ENCODE measurements at places on chromosomes 6 and 20.

DNA sequence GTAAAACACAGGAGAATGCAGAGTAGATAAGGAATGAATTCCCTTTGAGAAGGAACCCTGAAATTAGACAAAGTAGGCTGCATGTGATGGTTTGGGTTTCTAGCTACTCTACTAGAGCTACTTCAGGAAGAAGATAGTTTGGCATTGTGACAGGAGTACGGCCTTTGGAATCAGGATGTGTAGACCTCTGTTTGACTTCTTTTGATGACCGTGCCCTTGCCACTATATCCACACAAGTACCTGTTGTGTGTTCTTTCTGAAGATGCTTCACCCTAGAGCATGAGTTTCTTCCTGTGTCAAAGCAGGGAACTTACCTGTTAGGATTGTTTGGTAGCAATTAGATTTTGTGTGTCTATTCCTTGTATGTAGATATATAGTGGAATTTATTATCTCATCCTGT is 41.7 kb downstream of the CD2AP start:
- DNase-seq: no peak

- peak; percentile 24 for DNase-seq
Measured at GRCh38 chr6:36724514-36725390, 27.1 kb downstream of the RAB44 start.

DNA sequence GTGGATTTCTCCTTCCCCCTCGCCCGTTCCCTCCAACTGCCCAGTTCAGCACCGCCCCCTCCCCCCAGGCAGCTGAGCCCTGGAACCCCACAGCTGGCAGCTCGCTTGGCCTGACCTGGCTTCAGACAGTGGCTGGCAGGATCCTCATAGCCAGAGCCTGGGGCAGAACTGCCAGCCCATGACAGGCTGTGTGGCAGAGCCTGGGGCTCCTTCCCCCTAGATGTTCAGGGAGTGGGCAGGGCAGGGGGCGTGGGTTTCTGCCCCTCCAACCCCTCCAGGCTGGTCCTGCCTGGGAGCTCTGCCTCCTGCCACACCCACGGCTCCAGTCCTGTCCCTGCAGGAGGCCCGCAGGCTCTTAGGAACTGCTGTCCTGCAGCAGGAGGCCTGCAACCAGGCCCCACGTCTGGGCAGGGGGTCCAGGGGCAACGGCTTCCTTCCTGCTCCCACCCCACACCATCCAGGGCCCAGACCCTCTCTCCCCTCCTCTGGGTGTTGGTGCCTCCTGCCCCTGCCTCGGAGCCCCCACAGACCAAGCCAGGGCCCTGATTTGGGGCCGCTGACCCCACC is 9.6 kb upstream of the KCNQ2 start:
- DNase-seq: no peak

DNA sequence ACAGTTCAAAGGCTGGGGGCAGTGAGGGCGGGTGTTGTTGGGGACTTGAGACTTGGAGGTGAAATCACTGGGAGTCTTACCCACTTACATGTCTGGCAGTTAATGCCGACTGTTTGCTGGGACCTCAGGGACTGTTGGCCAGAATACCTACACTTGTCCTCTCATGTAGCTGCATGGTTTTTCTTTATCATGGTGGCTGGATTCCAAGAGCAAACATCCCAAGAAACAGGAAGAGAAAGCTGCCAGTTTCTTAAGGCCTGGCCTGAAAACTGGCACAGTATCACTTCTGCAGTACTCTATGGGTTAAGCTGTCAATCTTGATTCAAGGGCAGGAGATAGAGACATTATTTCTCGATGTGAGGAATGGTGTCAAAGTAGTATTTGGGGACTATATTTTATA is 19.8 kb upstream of the C6orf62 start:
- no peak for DNase-seq

GRCh38 chr20:24597051-24597450 is 127.6 kb downstream of the SYNDIG1 start:
- no peak for DNase-seq

- DNase-seq: no peak
Measured at GRCh38 chr6:11711003-11711983, 67.3 kb downstream of the ADTRP start.

DNA sequence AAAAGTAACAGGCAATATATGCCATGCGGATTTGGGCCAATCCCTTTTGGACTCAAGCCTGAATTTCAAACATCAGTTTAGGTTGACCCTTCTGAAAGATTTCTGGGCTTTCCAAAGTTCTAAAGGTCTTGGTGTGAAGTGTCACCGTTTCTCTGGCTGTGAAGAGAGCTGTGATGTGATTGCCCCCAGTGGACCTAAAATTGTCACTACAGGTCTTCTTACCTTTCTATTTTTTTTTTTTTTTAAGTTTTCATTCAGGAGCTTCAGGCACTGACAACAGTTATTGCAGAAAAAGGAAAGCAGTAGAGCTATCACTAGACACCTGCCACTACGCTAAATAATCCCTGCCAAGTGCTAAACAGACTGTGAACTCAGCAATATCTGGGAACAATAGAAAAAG is 75.7 kb upstream of the OPRM1 start:
- no peak for DNase-seq

- DNase-seq: no peak
Measured at GRCh38 chr6:157631838-157632614, 191.0 kb upstream of the SNX9 start.

DNA sequence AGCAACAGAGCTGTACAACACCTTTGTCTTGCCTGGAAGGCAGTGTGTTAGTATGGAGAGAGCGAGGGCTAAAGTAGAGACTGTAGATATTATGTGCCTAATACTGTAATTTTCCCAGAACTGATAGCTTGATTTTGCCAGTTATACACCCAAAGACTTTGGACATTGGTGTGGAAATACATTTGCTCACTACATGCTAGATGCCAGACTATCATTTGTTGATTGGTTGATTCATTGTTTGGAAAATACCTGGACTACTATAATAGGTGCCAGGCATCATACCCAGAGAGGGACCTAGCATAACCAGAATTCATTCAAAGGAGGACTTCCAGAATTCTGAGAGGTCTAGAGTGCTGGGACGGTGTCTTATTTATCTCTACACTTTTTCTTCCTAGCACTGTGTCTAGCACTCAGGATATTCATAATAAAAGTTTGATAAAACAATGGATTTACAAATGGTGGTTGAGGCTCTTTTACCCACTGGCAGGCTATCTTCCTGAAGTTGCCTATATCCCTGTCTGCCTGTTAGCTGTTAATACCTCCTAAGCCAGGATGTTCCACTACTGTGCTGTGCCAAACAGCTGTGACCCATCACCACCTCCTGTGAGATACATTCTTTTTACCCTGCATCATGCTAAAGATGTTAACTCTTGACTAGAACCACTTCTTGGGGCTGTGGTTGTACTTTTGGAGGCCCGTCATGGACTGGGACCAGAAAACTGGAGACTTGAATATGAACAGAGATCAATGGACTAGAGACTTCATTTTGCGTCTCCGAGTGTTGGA is 72.2 kb upstream of the FUCA2 start:
- no peak for DNase-seq

- no peak for DNase-seq
Measured at GRCh38 chr6:166032366-166033200, 135.1 kb downstream of the TBXT start.

DNA sequence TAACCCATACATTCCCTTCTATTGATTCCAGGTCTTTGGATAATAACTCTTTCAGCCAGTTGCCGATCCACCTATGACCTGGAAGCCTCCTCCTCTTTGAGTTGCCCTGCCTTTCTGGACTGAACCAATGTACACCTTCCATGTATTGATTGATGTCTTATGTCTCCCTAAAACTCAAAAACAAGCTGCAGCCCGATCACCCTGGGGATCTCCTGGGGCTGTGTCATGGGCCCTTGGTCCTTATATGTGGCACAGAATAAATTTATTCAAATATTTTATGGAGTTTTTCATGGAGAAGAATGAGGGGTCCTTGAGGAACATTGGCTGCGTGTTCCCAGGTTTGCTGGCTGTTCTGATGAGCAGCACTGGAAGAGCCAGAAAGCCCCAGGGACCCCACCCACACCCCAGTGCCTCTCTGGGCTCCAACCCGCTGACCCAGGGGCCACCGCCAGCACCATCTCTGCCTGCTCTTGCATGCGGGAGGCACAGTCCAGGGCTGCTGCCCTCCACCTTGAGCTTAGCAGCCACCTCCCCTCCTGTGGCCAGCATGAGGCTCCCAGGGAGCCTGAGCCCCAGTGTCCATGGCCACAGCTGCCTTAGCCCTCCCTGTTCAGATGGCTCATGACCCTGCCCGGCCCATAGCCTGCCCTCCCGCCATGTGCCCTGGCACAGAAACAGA is 36.5 kb upstream of the CST7 start:
- no peak for DNase-seq

DNA sequence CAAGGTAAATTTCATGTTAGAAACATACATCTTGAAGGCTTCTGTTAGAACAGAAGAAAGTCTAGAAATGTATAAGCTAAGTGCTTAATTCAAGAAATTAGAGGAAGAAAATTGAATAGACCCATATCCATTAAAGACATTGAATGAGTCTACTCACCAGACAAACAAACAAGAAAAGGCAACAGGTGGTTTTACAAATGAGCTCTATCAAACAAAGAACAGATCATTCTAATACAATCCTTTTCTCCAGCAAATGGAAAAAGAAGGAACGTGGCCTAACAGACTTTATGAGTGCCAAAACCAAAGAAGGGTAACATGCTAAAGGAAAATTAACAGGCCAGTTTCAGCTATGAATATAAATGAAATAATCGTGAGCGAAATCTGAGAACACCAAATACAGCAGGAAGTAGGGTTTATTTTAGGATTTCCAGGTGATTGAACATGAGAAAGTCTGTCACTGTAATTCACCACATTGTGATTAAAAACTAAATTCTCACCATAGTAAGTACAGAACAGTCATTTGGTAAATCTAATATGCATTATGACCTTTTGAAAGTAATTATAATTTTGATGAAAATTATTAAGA is 22.6 kb downstream of the MTHFD1L start:
- DNase-seq: no peak

GRCh38 chr6:78308025-78308424 is 559.3 kb upstream of the IRAK1BP1 start:
- no peak for DNase-seq

DNA sequence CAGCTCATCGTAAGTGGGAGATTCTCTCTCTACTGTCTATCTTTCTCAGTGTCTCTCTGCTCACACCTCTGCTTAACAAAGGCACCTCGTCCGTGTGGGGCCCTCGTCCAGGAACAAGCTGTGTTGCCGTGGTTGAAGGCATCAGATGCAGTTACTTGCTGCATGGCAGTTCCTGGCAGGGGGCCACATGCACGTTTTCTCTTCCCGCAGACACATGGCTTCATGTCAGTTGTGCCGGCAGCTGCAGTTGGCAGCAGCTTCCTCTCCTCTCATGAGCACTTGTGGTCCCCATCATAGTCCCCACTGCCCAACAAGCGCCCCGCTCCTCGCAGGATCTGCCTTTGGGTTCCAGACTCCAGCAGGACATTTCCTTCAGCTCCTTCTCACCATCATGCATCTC is 7.1 kb upstream of the AFDN start:
- no peak for DNase-seq

DNA sequence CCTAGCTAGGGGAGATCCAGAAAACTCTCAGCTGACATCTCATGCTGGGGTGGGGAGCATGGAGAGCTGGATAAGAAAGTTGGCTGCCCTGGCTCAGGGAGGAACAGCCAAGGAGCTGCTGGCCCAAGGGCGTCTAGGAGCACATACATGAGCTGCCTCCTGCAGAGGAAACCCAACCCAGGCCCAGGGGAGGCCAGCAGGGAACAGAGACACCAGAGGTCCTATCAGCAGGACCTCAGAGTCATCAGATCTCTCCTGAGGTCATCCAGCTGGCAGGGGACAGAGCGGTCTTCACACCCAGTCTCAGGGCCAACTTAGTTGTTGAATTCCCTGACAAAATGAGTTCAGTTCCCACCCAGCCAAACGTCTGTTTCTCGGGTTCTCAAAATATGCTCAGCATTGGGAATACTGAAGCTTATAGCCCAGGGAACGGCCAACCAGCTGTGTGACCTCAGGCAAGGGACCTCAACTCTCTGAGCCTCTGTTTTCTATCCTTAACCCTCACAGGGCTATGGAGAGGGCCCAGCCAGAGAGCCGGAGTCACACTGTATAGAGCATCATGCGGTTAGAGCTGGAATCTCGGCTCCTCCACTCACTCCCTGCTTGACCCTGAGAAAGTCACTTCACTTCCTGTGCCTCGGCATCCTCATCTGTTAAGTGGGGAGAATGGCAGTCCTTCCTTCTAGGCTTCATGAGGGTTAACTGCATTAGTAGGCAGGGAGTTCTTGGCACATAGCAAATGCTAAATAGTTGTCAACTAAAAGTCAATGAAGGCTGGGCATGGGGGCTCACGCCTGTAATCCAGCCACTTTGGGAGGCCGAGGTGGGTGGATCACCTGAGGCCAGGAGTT is 13.8 kb downstream of the ADA start:
- no peak for DNase-seq

- no peak for DNase-seq
Measured at GRCh38 chr6:103193413-103193812, 1666.3 kb downstream of the HACE1 start.

- DNase-seq: no peak
Measured at GRCh38 chr20:43909720-43910119, 4.9 kb upstream of the TOX2 start.

GRCh38 chr6:41455818-41456217 is 90.4 kb upstream of the FOXP4 start:
- DNase-seq: no peak

DNA sequence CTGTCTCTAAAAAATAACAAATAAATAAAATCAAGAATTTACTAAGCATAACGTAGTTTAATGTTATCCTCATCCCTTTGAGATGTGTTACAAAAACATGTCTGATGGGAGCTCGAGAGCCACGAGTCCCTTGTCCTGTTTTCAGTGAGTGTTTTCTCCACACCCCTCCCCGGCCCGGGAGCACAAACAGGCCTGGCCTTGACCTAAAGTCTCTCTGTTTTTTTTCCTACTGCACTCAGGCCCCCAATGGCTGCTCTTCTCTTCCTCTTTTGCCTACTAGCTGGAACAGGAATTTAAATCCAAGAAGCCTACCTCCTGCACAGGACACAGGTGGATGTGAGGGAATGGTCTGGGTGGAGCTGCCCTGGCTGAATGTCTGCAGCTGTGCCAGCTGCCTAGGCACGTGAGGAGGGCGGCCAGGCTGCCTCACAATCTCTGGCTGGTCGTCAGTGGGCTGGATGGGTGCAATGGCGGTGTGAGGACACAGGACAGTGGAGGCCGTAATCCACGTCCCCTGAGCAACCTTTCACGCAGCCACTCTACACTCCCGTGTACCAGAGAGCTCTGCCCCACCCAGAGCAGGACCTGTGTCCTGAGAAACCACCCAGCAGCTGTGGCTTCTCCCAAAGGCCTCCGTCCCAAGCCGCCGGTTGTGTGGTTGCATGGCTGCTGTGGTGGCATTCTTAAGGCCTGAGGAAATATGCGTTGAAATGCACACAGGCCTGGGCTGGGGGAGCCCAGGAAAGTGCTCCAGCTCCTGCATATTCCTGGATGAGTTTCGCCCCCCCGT is 117.5 kb downstream of the FAM120B start:
- no peak for DNase-seq

GRCh38 chr20:5065879-5066383 is 53.8 kb downstream of the PCNA start:
- DNase-seq: no peak

- DNase-seq: no peak
Measured at GRCh38 chr20:37358366-37359150, 12.6 kb downstream of the SRC start.

- DNase-seq: no peak
Measured at GRCh38 chr20:46985671-46986070, 91.0 kb downstream of the EYA2 start.

GRCh38 chr6:150940941-150941340 is 75.4 kb downstream of the MTHFD1L start:
- no peak for DNase-seq

- no peak for DNase-seq
Measured at GRCh38 chr6:157768304-157768703, 54.7 kb upstream of the SNX9 start.

- no peak for DNase-seq
Measured at GRCh38 chr6:23905133-23905815, 220.7 kb upstream of the NRSN1 start.

All from stimulated activated CD4-positive, alpha-beta T cell treated with anti-CD3 and anti-CD28 coated beads, Interleukin-15, amount 100 ng/mL, for 1 hour (primary cell).